Renal cortex interstitium (tissue), 15 donors: ENCODE measurements at places on chromosomes 6 and 20.

DNA sequence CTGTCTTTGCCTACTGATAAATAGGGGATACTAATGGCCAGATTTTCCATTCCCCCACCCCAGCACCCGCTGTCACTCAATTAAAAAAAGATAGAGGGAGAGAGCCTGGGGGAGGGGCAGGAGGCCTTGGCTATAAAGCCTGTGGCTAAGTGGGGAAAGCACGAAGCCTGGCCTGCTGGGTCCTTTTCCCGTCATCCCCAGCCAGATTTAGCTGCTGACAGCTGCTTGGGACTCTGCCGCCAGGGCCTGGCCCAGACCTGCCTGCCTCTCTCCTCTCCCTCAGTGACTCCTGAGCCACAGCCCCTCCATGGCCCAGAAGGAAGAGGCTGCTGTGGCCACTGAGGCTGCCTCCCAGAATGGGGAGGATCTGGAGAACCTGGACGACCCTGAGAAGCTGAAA lies at the start of gene APOBEC2:
APOBEC2 (plus strand) TSS at position 162 of the 400 bp plus-strand sequence; CDS start at position 308, 146 bp downstream.
- DNase-seq: no peak

- no peak for DNase-seq
Measured at GRCh38 chr6:151399679-151400078, 8.3 kb upstream of the ZBTB2 start.

- no peak for DNase-seq
Measured at GRCh38 chr6:125183391-125183790, 29.8 kb downstream of the TPD52L1 start.

- no peak for DNase-seq
Measured at GRCh38 chr20:60820149-60820548, 431.9 kb upstream of the CDH4 start.

DNA sequence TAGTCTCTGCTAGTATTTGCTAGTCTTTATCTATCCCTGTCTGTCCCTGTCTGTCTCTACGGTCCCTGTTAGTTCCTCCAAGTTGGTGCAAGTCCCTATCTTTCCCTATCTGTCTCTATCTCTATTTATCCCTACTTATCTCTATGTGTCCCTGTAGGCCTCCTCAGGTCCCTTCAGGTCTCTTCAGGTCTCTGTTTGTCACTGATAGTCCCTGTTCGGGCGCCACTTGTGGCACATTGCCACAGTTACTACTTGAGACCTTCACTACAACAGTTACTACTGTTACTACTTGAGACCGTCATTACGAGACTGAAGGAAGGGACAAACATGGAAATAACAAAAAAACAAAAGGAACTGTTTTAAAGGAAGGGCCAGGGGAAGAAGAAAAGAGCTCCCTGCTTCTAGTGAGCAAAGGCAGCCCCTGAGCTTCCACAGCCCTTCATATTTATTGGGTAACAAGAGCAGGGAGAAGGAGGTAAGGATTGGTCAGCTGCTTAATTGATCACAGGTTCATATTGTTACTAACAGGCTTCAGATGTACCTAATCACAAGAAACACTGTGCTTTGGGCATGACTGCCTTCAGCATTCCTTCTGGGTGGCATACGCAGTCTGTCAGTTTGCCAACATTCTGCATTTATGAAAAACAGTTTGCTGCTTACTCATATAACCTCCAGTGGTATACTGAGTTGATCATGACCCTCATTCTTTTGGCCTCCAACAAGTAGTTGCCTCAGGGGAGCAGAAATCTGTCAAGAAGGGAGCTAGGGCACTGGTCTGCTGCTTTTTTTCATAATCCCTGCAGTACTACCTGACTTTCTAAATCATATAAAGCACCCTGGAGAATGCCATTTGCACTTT lies 8.4 kb downstream of the EPB41L2 start:
- DNase-seq: no peak

- DNase-seq: no peak
Measured at GRCh38 chr20:1882026-1882425, 13.2 kb upstream of the SIRPA start.

DNA sequence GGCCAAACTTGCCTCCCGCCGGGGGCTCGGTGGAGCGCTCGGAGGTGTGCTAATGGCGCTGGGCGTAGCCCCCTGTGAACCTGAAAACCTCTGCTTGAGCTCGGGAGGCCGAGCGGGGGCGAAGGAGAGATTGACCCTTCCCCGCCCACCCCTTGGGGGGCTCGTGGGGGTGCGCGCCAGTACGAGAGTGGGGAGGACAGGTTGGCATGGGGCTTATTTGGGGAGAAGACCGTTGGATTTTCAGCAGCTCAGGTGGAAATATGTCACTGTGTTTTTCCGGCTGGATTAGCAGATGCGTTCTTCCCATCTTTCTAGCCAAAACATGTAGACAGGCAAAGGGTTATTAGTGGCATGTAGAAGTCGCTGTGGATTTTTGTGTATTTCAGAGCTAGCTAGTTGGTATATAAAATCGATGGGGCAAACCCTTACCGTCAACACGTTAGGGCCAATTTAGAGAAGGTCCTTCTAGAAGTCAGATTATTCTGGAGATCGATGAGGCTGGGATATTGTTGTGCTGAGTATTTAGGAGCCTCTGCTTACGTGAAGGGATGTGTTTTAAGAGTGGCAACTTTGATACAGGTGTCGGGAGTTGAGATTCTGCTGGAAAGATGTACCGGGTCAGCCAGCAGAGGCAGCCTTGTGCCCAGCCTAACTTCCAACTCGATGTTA lies 525 bp downstream of the NCOA7 start:
- no peak for DNase-seq

GRCh38 chr20:44407402-44408184 lies 52.1 kb downstream of the HNF4A start:
- no peak for DNase-seq

DNA sequence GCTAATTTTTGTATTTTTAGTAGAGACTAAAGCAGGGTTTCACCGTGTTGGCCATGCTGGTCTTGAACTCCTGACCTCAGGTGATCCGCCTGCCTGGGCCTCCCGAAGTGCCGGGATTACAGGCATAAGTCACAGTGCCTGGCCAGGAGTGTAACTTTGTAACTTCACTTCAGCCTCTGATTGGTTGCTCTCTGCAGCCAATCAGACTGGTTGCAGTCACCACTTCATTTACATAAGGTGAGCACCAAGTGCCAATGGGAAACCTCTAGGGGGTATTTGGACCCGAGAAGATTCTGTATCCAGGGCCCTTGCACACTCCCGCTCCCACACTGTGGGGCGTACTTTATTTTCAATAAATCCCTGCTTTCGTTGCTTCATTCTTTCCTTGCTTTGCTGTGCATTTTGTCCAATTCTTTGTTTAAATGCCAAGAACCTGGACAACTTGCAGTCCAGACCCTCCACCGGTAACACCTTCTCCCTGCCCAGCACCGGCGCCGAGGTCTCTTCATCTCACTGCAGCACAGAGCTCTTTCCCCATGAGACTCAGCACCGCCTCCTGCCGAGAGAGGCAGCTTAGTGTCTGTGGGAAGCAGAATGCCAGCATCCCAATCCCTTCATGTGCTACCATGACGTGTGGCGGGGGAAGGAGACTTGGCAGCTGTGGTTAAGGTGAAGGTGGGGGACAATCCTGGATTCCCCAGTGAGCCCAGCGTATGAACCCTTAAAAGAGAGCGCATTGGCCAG lies 14.0 kb upstream of the MRGBP start:
- DNase-seq: no peak

- no peak for DNase-seq
Measured at GRCh38 chr6:164344801-164345291, 930.3 kb downstream of the QKI start.
